Astrocyte (in vitro differentiated cells and primary cell): ENCODE measurements at places on chromosomes 7 and 10.

- H3K36me3 ChIP-seq = no peaks in the 10 kb centered on the region
- peaks cover 14% of the 10 kb centered on the region for H3K4me1 ChIP-seq
- H3K27me3 ChIP-seq = no peaks in the 10 kb centered on the region
- peak; percentile 61 for DNase-seq
- H3K4me3 ChIP-seq = no peak overlapping the region
Observed at GRCh38 chr10:28947171-28947570, 269.9 kb downstream of the BAMBI start.

DNA sequence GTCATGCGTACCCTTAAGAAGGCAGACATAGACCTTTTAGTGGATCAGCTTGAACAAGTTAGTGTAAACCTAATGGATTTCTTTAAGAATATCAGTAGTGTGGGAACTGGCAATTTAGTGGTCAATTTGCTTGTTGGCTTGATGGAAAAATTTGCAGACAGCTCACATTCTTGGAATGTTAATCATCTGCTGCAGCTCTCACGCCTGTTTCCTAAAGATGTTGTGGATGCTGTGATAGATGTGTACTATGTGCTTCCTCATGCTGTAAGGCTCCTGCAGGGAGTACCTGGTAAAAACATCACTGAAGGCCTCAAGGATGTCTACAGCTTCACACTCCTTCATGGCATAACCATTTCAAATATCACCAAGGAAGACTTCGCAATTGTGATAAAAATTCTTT lies 103.4 kb downstream of the ABCA13 start:
- H3K27ac ChIP-seq = peak overlapping the region; percentile 2
- H3K27me3 ChIP-seq = no peaks in the 10 kb centered on the region
- peaks cover 1% of the 10 kb centered on the region for H3K4me1 ChIP-seq
- no peaks in the 10 kb centered on the region for H3K36me3 ChIP-seq
- peak; percentile 83 for DNase-seq

GRCh38 chr7:87199700-87200450 lies 19.7 kb downstream of the TMEM243 start:
- H3K4me1 ChIP-seq = no peaks in the 10 kb centered on the region
- no peak overlapping the region for H3K27ac ChIP-seq
- no peak for DNase-seq
- peaks cover 55% of the 10 kb centered on the region for H3K36me3 ChIP-seq
- no peak overlapping the region for H3K4me3 ChIP-seq
- H3K27me3 ChIP-seq = no peaks in the 10 kb centered on the region

DNA sequence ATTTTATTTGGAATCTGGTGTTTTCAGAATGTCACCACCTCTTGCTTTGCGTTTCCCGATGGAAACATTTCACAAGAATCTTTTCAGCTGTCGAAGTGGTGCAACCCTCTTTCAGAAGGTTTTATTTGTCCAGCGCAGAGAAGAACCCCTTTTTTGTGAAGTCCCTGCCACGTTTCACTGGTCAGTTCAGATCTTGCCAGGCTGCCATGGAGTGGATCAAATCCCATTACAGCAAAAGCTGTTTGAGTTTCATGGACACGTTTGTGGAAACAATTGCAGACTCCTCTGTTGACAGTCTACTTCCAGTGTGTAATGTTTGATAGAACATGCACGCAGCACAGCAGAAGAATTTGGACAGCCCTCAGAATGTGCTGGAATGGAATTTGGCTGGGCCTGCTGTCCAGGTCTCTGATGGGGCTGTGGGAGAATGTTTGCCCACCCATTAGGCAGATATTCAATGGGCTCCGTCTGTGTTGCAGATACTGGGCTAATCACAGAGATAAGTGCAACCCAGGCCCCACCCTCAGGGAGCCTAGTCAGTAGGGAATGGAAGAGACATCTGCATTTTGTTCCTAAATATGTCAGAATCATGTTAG lies 143.2 kb downstream of the GRK5 start:
- no peak overlapping the region for H3K4me3 ChIP-seq
- no peaks in the 10 kb centered on the region for H3K36me3 ChIP-seq
- peak; percentile 74 for DNase-seq

GRCh38 chr7:46127814-46128213 lies 206.7 kb upstream of the IGFBP3 start:
- H3K27ac ChIP-seq = no peak overlapping the region
- no peak for DNase-seq
- H3K4me3 ChIP-seq = no peak overlapping the region
- no peaks in the 10 kb centered on the region for H3K36me3 ChIP-seq

GRCh38 chr7:130970196-130970595 lies 236.2 kb upstream of the KLF14 start:
- peaks cover 5% of the 10 kb centered on the region for H3K4me1 ChIP-seq
- no peaks in the 10 kb centered on the region for H3K36me3 ChIP-seq
- H3K27me3 ChIP-seq = no peaks in the 10 kb centered on the region
- H3K27ac ChIP-seq = no peak overlapping the region
